Activated CD4-positive, alpha-beta T cell treated with anti-CD3 and anti-CD28 coated beads, Interleukin-2, amount 50 U/mL, for 48 hours (primary cell): ENCODE measurements at places on chromosomes 12 and 14.

- no peak for DNase-seq
These were observed 239.8 kb upstream of the FAR2 start for GRCh38 chr12:28909291-28909690.

- DNase-seq: no peak
These were observed 11.0 kb downstream of the RAB5B start for GRCh38 chr12:55984861-55985260.

DNA sequence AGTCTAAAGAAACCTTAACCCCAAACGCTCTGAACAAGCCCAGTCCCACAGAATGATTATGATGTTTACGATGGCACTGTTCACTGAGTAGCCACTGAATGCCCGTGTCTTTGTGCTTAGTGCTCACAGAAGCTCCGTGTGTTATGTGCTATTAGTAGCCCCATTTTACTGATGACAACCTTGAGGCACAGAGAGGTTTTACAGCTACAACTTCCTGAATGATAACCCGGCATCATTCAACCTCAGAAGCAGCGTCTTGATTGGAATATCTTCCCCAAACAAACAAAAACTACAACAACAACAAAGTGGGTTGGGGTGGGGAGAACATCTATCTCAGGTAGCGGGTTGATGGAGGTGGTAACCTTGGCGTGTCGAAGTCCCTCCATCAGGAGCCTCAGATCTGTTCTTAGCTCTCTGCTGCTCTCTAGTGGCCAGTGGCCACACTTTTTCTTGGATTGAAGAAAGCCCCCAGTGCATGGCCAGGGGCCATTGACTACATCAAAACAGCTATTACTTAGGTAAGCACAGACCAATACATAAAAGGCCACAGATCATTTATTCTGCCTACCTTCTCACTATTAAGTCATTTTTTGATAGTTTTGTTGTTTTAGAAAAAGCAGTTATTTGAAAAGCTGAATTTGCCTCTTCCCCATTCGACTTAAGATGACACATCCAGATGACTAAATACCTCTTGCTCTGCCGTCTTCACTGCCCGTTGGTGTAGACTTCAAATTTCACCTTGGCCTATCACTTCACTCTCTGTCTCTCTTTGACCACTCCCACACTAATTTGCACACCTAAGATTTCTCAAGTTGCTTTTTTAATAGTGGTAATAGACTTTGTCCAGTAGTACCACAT is 376.9 kb downstream of the GALC start:
- peak; percentile 29 for DNase-seq

DNA sequence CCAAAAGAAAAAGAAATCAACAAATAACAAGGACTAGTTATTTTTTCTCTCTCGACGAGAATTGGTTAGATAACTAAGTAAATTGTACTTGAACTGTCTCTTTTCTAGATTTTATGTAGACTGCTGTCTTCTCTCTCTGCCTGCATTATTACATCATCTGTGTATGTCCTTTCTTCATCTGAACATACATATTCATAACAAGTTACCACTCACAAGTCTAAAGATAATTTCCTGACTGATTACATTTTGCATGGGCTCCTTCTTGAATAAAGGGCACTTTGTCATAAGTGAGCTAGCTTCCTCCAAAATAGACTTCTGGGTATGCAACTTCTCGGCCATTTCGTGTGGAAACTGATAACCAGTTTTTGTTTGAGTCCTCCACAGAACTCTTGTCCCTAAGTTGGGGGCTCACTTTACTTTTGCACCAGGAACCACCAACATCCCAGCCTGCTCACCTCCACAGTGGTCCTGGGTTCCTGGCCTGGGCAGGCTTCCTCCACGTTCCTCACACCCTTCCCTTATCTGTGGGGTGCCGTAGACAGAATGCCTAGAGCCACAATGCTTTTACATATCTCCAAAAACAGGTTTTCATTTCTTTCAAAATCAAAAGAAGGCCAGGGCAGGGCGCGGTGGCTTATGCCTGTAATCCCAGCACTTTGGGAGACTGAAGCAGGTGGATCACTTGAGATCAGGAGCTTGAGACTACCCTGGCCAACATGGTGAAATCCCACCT is 6.2 kb upstream of the DDX47 start:
- DNase-seq: no peak

DNA sequence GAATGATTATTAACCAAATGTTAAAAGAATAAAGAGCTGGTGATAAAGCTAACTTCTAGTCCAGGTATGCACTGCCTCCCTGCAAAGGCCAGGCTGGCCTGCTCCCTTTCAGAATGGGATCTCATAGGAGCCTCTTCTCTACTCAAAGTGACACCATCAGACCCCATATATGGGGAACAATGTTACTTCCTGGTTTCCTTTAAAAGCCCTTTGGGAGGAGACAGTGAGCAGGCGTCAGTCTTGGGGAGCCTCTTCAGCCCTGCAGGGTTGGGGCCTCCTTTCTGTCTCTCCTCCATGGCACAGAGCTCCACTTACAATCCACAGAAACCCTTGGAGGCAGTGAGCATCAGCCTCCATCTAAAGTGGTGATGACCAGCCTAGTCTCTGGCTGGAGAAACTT is 17.3 kb upstream of the GPRC5A start:
- no peak for DNase-seq

DNA sequence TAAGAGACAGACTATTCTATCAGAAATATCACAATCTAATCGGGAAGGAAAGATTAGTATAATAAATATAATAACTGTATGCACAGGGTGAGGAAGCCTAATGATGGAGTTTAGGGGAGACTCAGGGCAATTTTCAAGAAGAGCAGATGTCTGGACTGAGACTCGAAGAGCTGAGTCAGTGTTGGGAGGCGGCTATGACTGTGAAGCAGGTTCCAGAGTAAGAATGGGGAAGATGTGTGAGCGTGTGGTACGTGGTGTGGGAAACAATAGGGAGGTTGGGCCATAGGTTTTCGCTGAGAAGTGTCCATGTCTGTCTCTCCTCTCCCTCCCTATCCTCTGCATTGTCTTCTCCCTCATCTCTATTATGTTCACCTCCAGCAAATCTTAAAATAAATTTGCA is 85.6 kb downstream of the LMO3 start:
- DNase-seq: no peak

GRCh38 chr12:47854531-47854930 is 34.8 kb upstream of the HDAC7 start:
- DNase-seq: no peak

- no peak for DNase-seq
These were observed 339.6 kb upstream of the TBX3 start for GRCh38 chr12:115023279-115024265.

DNA sequence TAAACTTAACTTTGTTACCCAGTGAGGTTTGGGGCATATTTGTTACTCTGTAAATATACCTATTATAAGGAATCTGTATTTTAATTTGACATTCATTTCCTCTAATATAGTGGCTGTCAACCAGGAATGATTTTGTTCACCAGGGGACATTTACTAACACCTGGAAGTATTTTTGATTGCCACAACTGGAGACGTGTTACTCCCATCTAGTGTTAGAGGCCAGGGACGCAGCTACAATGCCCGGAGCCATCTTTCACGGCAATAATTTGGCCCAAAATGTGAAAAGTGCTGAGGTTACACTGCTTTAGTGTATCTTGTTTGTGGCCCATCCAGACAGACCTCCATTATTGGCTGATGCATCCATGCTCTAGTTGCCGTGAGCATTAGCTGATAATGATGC is 881.3 kb upstream of the ATXN7L3B start:
- no peak for DNase-seq

DNA sequence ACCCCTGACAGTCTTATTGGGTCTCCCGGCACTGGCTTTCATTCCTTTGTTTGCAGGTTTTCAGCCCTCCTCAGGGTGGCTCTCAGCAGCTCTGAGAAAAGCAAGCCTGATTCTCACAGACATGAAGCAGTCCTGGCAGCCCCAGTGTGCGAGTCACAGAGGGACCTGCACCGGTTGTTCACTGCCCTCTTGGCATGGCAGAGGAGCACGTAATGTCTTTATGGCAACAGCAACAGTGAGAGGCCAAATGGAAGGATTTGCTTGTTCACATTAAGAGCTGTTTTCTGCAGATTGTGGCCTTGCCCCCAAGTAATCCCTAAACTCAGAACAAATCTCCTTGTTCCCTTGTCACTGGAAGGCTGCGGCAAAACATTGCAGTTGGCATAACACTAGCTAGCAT is 3.4 kb downstream of the KCNA5 start:
- DNase-seq: no peak

- DNase-seq: no peak
These were observed 32.4 kb downstream of the PLEKHG7 start for GRCh38 chr12:92735131-92735721.

DNA sequence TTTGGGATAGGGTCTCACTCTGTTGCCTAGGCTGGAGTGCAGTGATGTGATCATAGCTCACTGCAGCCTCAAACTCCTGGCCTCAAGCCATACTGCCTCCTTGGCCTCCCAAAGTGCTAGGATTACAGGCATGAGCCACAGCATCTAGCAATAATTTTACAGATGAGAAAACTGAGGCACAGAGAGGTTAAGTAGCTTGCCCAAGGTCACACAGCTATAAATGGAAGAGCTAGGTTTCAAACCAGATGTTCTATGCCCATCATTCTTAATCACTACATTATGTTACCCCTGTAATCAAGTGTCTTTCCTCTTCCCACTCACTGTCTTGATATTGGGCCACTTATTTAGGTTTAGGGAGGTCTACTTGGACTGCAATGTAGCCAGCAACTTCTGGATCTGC is 3.6 kb downstream of the SLC17A8 start:
- DNase-seq: no peak

DNA sequence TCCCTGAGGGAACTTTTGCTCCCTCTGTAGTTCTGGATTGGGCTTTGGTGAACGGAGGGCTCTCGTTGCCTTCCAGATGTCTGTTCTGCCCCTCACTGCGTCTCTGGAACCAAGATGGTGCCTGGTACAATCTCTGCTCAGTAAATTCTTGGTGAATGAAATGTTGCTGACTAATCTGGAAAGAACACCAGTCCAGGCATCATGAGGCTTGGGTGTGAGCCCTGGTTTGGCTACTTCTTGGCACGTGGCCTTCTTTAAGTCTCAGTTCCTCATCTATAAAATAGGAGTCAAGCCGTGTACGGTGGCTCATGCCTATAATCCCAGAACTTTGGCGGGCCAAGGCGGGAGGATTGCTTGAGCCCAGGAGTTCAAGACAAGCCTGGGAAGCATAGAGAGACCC is 4.3 kb downstream of the HHIPL1 start:
- no peak for DNase-seq

DNA sequence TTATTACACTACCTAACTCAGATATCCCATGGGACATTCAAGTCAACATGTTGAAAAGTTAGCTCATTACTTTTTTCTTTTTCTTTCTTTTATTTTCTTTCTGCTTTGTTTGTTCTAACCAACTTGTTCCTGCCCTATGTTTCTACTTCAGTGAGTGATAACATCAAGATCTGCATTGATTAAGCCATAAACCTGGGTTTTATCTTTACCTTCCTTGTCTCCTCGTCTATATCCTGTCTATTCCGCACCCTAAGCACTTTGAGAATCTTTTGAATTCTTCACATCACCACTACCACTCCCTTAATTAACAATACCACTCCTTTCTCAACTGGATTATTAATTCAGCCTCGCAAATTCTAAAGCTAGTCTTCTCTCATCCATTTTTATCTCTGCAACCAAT is 81.9 kb upstream of the AVPR1A start:
- DNase-seq: no peak

GRCh38 chr12:3263939-3264922 is 187.1 kb downstream of the TSPAN9 start:
- no peak for DNase-seq

GRCh38 chr14:64625386-64626232 is 75.8 kb downstream of the PPP1R36 start:
- DNase-seq: no peak

GRCh38 chr14:23056145-23056955 is 970 bp downstream of the CDH24 start:
- peak; percentile 74 for DNase-seq

GRCh38 chr12:82040987-82041743 is 282.0 kb upstream of the PPFIA2 start:
- DNase-seq: no peak

GRCh38 chr12:59583003-59583712 is 12.7 kb upstream of the SLC16A7 start:
- no peak for DNase-seq

DNA sequence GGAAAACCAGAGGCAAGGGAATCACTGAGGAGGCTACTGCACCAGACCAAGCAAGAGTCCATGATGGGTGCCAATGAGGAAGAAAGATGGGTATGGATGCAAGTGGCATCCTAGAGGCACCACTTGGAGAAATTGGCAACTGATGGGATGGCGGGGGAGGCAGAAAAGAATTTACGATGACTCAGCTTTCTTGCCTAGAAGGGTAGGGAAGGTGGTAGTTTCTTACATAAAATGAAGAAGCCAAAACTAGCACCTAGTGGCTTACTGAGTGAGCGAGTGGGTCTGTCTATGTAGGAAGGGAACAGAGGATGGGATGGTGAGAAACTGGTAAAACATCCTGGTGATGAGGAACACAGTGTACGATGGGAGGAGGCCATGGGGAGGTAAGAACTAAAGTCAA is 80.8 kb downstream of the CIT start:
- DNase-seq: no peak

GRCh38 chr12:56020423-56021184 is at the start of gene IKZF4:
TSS of gene IKZF4 (plus strand) at chr12:56021043. CDS start at chr12:56021494, 451 bp downstream.
- DNase-seq: peak; percentile 50

GRCh38 chr14:93011141-93011529 is 88.2 kb downstream of the CHGA start:
- DNase-seq: no peak

DNA sequence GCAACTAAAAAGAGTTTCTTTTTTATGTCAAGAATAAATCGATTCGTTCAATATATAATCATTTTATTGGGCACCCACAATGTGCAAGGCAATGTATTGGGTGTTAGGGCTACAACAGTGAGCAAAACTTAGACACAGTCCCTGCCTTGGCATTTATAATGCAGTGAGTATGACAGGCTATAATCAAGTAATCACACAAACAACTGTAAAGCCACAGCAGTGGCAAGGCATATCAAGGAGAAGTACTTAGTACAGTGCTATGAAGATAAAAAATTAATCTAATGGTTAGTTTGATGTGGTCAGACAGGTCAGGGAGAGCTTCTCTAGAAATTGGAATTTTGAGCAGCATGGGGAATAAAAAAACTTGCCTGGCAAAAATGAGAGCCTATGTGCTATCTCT is 39.5 kb upstream of the OTOGL start:
- DNase-seq: no peak

DNA sequence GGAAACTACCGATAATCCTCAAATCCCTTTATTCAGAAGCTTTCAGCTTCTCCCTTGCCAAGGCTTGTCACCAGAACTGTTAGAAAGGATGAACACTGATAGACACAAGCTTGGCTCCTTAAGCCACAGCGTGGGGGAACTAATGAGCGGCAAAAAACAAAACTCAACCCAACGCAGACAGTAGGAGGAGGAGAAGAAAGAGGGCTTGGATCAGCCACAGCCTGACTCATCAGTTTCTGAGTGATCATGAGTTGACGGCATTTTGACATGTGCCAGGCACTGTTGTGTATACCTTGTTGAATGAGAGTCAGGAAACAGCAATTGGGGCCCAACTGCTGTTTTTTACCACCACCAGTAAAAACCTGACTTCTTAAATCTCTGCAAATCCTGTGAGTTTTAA is 23.7 kb downstream of the PLXNC1 start:
- peak; percentile 52 for DNase-seq
